NCI-H226 (cell line): ENCODE measurements at places on chromosomes 3 and 15.
A peak's percentile ranks its signal among the peaks of the same experiment; 100 is the strongest.

DNA sequence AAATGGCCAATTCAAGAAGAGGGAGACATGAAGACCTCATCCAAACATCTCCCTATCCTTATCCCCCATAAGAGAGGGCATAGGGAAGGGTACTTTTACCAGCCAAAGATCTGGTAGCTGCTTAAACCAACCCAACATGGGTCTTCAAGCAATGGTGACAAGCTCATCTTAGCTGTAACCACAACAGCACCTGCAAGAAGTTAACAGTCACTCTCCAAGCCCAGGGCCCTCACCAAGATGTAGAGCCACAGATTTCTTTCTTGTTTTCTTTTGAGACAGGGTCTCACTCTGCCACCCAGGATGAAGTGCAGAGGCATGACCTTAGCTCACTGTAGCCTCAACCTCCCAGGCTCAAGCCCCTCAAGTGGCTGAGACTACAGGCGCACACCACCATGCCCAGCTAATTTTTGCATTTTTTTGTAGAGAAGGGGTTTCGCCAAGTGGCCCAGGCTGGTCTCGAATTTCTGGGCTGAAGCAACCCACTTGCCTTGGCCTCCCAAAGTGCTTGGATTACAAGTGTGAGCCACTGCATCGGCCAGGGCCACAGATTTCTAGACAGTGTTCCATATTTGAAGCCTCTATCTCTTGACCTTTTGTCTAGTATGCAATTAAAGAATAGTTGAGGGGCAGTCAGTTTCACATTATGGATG is 57.1 kb downstream of the DHX30 start:
- no peak for DNase-seq

DNA sequence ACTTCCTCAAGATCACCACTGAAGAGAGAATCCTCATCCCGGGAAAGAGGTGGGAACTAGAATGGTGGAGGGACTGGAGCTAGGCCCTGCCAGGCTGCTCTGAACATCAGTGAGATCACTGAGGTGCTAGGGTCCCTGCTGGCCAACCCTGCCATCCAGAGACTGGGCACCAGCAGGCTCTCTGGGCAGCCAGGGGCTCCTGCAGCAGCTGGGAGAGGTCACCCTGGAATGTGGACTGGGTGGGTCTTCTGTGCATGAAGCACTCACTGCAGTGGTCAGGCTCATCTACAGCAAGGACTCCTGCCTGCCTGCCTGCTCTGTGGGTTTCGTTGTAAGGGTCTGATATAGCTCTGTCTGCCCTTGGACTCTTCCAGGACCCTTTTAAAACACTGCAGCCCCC is 24.9 kb downstream of the ALS2CL start:
- DNase-seq = no peak

GRCh38 chr15:59438625-59439290 is 772 bp downstream of the FAM81A start:
- DNase-seq = no peak

DNA sequence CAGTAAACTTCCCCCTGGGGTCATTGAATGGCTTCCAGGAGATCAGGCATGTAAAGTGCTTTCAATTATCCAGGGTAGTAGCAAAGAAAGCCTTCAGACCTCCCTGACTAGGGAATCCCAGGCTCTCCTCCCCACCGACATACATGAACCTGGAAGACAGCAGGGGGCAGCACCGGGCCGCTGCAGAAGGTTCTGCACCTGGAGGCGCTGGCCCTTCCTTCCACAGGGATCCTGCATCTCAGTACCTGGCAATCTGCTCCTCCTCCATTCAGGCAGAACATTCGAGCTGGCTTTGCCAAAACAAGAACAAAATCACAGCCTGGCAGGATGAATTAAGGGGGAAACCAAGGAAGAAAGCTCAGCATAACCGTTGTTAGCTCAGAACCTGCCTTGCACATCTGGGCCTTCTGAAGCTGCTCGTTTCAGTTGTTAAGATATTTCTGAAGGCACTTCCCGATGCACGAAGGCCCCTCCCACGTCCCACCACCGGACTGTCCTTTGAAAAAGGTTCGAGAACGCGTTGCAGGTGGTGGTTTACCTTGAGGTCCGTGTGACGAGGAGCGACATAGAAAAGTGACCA is 237.7 kb downstream of the SLCO3A1 start:
- DNase-seq = no peak

DNA sequence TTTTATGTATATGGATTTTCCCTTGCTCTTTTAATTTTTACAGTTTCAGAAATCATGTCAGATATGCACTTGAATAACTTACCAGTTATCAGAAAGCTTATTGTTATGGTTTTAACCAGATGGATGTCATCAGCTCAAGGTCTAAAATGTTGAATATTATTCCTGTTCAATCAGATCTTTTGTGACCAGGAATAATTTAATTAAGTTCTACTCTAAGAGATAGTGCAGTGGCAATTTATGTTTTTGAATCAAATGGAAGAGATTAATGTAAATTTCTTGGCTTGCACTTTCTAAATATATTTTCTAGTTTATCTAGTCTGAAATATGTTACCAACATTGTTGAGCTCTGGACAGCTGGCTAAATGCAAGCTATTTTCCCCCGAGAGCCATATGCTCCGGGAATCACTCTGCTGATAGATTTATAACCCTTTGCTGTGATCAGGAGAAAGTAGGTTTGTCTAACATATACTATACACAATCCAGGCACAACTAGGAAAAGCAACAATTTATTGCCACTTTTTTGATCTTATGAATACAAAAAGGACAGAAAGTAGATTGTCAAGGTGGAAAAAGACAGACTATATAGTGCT is 76.8 kb upstream of the CD96 start:
- no peak for DNase-seq

GRCh38 chr15:76059320-76060117 is at the start of gene TMEM266:
Gene TMEM266, plus strand, starts transcription at chr15:76059985. Its CDS starts 74,279 bp downstream, at chr15:76134264.
- DNase-seq = peak; percentile 27

DNA sequence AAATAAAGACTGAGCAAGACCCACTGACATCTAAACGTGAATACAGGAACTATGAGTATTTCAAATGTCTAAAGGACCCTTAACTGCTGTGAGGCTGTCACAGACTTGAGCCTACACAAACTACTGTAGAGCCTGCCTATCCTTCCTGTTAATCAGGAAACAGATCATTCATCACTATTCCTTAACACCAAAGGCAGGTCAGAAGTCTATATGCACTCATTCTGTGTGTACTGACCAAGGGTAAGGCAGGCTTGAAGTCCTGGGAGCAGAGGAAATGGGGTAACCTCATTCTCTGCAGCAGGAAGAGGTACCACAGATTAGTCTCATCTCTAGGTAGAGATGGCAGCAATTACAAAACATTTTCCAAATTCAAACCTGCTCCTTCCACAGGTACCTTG is 30.7 kb downstream of the NPTN start:
- peak; percentile 25 for DNase-seq

GRCh38 chr3:146037697-146038096 is 123.3 kb downstream of the PLOD2 start:
- peak; percentile 65 for DNase-seq

DNA sequence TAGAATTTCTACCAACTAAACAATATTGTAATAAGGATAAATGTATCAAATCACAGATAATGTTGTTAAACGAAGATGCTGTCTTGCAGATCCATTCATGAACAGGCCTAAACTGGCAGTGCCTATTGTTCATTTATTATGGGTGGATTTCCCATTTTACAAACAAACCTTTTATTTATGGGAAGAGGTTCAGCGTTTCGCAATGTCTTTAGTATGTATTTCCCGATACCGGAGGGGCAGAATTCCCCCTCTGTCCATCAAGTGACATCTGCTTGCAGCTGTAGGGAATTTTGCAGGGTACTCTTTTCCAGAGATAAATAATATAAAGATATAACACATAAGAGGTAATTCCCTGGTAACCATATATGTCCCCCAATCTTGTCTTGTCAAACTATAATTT is 5.7 kb downstream of the CEP19 start:
- no peak for DNase-seq

GRCh38 chr3:62920466-62920784 is 45.2 kb upstream of the CADPS start:
- DNase-seq = no peak

GRCh38 chr3:17138246-17139039 is 253.7 kb downstream of the PLCL2 start:
- DNase-seq = no peak

DNA sequence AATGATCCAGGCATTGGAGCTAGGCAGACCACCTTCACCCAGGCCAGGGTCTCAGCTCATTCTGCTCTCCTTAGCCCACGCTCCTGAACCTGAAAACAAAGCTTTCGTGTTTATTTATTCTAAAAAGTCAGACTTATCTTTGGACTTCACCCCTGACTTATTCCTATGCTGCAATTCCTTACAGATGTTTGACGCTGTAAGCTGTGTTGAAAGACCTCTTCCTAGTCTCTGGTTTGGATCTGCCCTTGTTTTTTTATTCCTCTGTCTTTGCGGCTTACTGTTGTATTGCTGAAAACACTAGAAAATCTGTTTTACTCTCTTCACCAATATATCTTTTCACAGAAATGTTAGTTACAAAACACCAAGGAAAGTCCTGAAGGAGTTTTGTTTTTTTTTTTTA is 40.5 kb upstream of the LDHAL6B start:
- DNase-seq = no peak

GRCh38 chr3:165918657-165918979 is 81.4 kb upstream of the BCHE start:
- DNase-seq = no peak

DNA sequence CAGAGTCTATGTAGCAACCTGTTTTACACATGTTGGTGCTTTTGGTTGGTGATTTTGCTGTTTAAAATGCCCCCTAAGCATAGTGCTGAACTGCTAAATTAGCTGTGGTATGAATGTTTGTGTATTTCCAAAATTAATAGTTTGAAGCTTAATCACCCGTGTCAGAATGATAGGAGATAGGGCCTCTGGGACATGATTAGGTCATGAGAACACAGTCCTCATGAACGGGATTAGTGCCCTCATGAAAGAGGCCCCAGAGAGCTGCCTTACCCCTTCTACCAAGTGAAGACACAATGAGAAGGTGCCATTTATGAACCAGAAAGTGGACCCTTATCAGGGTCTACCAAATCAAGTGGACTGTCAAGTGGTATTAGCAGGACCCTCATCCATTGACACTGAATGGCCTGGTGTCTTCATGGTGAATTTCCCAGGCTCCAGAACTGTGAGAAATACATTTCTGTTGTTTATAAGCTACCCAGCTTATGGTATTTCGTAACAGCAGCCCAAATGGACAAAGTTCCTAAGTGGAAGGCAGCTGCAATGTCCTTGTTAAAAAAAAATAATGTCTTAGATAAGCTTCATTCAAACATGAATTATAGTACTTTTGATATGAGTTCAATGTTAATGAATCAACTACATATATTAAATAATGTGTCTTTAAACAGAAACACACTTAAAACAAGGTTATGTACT is 37.7 kb upstream of the FRMD4B start:
- DNase-seq = no peak

DNA sequence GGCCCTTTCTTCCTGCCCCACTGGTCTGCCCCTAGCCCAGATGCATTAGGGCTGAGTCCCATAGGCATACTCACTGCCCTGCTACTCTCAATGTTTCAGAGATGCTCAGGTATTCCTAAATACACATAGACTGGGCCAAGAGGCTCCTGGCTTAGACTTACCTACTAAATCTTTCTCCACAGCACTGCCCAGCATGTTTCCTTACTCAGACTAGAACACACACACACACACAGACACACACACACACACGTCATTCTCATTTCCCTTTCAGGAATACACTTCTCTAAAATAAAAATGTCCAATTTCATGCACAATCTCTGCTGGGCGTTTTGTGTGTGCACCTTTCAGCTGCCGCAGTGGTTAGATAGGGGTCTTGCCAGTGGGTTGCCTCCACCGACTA is 175.7 kb downstream of the FAM43A start:
- no peak for DNase-seq

GRCh38 chr15:68031404-68031803 is 22.7 kb upstream of the PIAS1 start:
- no peak for DNase-seq

DNA sequence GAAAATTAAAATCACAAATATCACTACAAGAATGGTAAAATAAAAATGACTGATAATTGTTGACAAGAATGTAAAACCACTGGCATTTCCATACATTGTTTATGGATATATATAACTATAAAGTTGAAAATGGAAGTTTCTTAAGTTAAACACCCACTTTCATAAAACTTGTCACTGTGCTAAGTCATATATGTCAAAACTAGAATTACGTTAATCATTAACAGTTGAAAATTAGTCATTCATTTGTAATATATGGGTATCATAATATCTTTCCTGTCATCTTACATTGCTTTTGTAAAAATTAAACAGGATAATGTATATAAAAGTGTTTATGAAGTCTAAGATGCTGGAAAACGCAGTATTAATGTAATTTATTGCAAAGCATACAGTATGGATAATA is 1398.6 kb upstream of the ALCAM start:
- DNase-seq = no peak

DNA sequence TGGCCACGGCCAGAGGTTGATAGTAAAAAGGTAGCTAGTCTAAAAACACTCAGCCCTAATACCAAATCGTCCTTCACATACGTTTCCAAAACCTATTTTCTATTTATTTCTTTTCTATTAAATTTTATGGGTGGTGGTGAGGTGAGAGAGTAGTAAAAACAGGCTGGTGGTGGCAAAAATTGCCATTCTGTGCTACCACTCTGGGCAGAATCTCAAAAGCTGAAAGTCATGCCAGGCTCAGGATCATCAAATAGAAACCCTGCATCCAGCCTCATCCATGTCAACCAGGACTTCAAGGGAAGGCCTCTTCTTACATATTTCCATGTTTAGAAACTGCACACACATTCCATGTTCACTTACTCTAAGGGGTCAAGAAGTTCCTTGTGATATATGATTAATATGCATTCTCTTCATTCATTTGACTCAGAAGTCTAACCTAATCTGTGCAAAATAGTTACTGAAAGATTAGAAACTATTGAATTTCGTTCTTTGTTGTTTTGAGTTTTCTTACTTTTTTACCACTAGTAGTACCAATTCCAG is 153.1 kb downstream of the TNIK start:
- DNase-seq = no peak

DNA sequence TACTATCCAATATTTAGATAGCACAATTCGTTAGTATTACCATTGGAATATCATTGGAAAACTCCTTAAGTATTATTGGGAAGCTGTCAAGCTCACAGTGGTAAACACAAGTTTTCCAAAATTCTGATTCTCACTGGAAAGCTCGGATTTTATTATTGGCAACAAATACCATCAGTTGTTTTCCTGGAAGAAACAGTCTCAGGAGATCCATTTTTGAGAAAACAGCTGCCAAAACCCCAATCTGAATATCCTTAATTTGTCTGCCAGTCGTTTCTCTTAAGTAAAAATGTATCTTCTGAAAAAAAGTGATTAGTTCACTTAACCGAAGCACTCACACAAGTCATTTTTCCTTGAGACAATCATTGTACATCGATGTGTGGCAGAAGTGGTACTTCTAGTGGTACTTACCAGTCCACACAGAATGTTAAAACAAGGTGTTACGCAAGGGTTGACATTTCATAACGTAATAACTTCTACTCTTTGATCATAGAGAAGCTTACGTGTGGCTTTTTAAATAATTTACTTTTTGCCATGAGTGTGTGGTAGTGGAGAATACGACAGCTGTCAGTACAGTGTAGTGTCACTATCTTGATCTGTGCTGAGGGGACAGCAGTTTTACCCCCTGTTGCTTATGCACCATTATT is 74.9 kb downstream of the FAM43A start:
- no peak for DNase-seq
